ENCODE measurements at places on chromosomes 16 and 17.

DNA sequence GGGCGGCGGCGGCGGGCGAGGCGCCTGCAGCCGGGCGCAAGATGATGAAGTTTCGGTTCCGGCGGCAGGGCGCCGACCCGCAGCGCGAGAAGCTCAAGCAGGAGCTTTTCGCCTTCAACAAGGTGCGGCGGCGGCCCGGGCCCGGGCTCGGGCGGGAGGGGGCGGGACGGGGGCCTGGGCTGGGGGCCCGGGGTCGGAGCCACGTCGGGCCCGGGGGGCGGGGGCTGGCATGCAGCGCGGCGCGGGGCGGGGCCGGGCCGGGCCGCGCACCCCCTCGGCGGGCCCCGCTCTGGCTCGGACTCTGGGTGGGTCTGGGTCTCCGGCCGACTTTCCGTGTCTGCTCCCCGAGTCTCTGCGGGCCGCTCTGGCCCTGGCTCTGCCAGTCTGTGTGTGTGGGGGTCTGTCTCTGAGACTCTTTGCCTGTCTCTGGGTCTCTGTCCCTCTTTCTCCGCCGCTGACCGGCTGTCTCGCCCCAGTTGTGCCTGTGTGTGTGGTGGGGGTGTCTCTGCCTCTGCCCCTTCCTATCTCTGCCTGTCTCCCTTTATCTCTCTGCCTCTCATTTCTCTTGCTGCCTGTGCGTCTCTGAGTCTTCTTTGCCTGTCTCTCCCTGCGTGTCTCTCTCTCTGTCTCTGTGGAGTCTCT is 328 bp downstream of the LLGL1 start:
- DNase-seq: no peak

DNA sequence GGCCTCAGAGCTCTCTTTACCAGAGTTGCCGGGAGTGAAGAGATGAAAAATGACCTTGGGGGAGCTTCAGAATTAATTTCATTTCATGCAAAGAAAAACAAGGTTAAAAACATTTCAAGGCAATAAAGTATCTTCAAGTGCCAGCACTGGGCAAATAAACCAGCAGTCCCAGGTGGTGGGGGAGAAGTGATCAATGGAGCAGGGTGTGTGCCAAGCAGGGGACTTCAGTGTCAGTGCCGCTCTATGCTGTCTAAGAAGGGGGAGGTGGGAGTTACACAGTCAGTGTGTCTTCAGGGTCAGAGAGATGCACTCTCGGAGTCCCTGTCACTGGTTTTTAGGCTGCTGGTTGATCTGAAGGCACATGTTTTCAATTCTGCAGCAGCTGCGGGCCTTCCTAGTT is 57.2 kb upstream of the MGAT5B start:
- no peak for DNase-seq

GRCh38 chr16:23342083-23342640 is 40.1 kb downstream of the SCNN1B start:
- DNase-seq: no peak

GRCh38 chr17:14813649-14814370 is 451.3 kb downstream of the PMP22 start:
- no peak for DNase-seq

GRCh38 chr16:21986692-21987246 is 14.1 kb downstream of the PDZD9 start:
- DNase-seq: no peak

DNA sequence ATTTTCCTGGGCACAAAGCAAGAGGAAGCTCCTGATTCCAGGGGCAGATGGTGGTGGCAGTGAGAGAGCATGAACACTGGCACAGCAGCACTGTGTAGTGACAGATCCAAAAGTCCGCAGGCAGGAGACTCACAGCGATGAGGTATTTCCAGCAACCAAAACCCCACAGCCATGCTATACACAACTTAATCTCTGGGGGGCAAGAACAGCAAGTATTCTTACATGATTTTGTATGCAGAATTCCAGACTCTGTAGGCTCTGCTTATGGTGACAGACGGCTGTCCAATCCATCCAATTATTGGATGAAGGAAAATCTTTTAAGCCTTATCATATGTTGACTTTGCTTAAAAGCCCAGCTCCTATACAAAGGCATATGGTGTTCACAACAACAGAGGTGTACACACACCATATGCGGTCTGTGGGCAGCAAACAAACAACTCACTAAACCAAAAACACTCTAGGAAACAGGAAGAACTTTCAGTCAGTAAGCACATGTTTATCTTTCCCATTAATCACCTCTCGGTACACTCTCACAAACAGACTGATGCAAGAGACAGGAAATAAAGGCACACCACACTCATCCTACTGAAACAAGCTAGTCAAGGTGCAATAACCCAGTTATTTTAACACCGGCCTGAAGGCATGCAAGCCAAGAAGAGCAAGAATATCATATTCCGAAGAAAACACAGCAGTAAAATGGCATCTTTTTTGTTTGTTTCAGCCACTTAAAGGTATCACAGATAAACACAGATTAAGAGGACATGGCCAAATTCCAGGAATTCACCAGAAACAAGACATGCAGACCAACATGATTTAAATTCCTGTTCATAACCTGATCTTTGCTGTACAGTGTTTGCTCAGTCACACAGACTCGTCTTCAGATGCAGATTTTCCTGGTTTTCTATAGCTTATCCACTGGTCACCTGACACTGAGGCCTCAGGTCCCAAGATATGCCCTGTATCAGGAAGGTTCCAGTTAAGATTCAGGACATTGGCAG is 47.8 kb downstream of the ERN1 start:
- no peak for DNase-seq

GRCh38 chr17:9934331-9934730 is 29.3 kb upstream of the RCVRN start:
- DNase-seq: no peak

GRCh38 chr16:65548470-65548869 is 426.6 kb upstream of the CDH11 start:
- no peak for DNase-seq

- no peak for DNase-seq
These were observed 132.9 kb upstream of the NACA2 start for GRCh38 chr17:61723914-61724313.

- DNase-seq: peak; percentile 21
These were observed 57.8 kb upstream of the TEX2 start for GRCh38 chr17:64320613-64321553.

- no peak for DNase-seq
These were observed 18.5 kb upstream of the LLGL1 start for GRCh38 chr17:18206962-18207361.

DNA sequence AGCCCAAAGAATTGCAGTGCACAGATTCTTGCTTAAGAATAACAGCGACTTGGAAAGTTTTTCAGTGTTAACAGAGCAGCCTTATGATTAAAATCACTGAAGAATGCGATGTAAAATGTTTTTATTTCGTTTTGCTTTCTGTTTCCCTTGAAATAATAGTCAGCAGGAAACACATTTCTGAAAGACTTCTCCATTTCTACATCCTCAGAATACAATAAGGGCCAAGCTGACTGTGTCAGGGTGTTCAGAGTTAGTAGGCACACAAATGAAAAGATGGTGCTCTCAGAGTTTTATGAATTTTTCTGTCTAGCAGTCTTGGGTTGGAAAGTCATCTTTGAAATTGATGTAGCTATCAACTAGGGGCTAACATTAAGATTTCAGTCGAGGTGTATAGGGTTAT is 582.9 kb upstream of the RBFOX1 start:
- DNase-seq: no peak

DNA sequence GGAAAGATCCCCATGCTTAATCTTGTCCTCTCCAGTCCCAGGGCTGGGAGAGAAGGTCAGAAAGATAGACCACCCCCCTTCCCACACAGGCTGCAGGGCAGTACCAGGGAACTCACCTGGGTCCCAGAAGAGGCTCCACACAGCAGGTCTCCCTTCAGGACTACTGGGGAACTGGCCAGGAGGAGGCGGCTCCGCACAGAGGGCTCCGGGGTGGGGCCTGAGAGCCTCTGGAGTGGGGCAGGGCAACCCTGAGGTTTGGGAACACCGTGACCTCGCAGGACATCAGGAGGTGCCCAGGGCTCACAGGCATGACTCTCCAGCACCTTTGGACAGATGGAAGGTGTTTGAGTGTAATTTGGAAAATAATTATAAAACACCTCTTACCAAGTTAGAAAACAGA is 11.0 kb downstream of the ABCA3 start:
- DNase-seq: no peak

DNA sequence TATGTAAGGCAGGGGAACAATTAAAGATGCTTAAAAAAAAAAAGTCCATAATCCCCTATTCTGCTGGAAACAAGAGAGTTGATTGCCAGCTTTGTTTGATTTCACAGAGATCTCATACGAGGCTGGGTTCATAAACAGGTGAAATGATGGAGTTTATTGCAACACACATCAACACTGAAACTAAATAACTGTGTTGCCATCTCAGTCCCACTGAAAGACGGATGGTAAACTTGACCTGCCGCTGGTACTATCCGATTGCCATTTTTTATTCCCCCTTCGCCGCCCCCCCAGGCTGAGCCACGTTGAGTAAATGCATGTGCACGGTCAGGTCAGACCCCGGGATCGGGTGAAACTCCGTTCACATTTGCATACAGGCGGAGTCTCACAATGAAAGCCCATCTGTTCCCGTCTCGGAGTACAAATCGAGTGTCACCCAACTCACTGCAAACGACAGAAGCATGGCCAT is 119.2 kb downstream of the SKAP1 start:
- no peak for DNase-seq

GRCh38 chr17:82320140-82320840 is 2.9 kb upstream of the CD7 start:
- no peak for DNase-seq

GRCh38 chr16:76237471-76237870 is 39.7 kb upstream of the CNTNAP4 start:
- no peak for DNase-seq

DNA sequence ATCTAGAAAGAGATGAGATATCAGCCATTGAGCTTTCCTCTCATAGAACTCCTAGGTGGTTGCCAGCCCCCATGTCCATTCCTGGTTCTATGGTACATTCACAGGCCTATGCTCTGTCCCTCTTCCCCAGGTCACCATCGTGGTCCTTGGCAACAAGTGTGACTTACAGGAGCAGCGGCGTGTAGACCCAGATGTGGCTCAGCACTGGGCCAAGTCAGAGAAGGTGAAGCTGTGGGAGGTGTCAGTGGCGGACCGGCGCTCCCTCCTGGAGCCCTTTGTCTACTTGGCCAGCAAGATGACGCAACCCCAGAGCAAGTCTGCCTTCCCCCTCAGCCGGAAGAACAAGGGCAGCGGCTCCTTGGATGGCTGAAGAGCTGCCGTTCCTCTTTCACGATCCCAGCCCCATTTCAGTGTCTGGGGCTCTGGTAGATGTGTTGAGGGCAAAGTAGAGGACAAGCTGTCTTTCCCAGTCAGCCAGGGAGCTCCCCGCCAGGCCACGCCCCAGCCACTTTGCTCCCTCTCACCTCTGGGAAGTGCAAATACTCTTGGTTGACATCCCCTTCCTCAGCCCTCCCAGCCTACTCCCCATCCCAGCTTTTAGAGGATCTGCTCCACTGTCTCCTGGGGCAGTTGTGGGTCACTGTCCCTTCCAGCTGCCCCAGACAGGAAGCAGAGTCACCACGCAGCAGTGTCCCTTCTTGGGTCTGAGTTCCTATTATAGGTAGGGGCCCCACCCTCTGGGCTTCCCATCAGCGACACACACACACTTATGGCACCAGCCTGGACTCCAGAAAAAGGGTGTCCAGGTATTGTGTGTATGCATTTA is 3.8 kb downstream of the NKIRAS2 start:
- no peak for DNase-seq

- no peak for DNase-seq
These were observed 1.4 kb upstream of the CEP295NL start for GRCh38 chr17:78904371-78904770.

- no peak for DNase-seq
These were observed 110.9 kb downstream of the XYLT1 start for GRCh38 chr16:17359788-17360390.

DNA sequence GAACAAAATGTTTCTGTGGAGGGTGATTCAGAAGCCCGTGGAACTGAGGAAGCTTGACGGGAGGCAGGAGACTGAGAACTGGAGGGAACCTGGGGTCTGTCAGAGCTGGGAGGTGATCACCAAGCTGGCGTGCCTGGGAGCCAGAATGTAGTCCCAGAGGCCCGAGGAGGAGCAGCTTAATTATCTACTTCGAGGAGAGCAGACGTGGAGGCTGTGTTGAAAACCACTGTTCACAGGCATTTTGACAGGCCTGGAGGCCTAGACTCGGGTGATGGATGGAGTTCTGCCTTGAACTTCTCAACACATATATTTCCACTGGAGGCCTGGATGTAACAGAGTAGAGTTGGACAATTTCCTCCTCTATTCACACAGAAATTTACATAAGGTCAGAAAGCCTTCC is 177.7 kb upstream of the SALL1 start:
- no peak for DNase-seq

- DNase-seq: no peak
These were observed 8.5 kb downstream of the FNDC8 start for GRCh38 chr17:35129973-35130351.

- no peak for DNase-seq
These were observed at the start of gene HOXB1 for GRCh38 chr17:48530887-48531272. Gene HOXB1 (minus strand): TSS chr17:48531011. CDS start chr17:48530904, 107 bp downstream.

GRCh38 chr16:1461146-1461545 is 13.7 kb downstream of the CLCN7 start:
- DNase-seq: no peak

DNA sequence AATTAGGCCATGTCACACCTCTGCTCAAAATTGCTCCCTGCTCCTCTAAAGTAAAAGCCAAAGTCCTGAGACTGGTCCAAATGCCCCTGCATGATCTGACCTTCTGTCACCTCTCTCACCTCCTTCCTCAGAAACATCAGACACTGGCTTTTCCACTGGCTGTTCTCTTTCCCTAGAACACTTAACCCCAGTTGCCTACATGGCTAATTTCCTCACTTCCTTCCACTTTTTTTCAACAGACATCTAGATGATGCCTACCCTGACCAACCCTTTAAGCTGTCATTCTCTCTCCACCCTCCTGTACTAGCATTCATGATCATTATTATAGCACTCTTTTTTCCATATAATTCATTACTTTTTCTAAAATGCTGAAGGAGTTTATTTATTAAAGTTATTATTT is 31.0 kb downstream of the CCT6B start:
- DNase-seq: no peak

- no peak for DNase-seq
These were observed 60.5 kb upstream of the EFCAB3 start for GRCh38 chr17:62319846-62320245.

DNA sequence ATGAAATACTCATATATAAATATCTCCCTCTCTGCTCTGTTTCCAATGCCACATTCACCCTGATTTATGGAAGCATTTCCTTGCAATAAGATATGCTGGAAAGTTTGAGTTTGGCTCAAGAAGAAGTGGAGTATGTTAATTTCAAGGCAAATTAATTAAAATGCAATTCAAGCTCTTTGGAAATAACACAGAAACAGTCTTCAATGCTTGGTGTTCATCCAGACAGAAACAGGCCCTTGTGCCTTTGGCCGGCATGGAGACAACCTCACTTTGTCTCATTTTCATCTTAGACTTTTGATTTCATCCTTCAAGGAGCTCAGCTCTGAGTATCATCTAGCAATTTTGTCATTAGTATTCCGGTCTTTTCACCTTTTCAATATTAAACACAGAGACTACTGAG is 210.0 kb downstream of the C16orf95 start:
- no peak for DNase-seq

DNA sequence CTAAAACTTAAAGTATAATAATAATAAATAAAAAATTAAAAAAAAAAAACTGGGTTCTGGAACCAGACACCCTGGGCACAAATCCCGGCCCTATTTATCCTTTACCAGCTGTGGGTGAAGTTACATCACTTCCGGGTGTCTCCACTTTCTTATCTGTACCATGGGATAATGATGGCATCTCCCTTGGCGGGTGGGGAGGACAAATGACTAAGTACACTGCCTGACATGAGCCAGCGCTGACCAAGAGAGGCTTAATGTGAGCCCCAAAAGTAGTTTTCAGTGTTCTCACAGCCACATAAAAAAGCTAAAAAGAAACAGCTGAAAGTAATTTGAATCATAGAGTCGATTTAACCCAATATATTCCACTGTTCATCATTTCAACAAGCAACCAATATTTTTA is 424.9 kb downstream of the SOX9 start:
- no peak for DNase-seq

All from activated B cell treated with CpG ODN at 0.5 μM for 24 hours (primary cell).